ENCODE measurements at places on chromosomes 13 and 19.

- no peak for DNase-seq
These were observed 2.8 kb downstream of the TNNT1 start for GRCh38 chr19:55146078-55146704.

DNA sequence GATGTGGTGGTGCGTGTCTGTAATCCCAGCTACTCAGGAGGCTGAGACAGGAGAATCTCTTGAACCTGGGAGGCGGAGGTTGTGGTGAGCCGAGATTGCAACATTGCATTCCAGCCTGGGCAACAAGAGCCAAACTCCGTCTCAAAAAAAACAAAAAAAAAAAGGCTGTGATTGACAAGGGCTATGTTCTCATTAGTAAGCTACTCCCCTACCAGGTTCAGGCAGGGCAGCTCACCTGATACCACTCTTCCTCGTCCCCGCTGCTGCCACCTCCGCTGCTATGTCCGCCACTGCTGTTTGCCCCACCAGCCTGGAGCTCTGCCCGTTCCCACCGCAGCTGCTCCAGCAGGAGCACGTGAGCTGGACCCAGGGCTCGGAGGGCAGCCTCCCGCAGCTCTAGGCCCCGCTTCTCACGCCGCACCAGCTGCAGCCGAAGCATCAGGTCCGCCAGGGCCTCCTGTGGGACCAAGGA lies 9.4 kb downstream of the USHBP1 start:
- peak; percentile 70 for DNase-seq

GRCh38 chr13:32233062-32233461 lies 82.1 kb downstream of the ZAR1L start:
- DNase-seq = no peak

DNA sequence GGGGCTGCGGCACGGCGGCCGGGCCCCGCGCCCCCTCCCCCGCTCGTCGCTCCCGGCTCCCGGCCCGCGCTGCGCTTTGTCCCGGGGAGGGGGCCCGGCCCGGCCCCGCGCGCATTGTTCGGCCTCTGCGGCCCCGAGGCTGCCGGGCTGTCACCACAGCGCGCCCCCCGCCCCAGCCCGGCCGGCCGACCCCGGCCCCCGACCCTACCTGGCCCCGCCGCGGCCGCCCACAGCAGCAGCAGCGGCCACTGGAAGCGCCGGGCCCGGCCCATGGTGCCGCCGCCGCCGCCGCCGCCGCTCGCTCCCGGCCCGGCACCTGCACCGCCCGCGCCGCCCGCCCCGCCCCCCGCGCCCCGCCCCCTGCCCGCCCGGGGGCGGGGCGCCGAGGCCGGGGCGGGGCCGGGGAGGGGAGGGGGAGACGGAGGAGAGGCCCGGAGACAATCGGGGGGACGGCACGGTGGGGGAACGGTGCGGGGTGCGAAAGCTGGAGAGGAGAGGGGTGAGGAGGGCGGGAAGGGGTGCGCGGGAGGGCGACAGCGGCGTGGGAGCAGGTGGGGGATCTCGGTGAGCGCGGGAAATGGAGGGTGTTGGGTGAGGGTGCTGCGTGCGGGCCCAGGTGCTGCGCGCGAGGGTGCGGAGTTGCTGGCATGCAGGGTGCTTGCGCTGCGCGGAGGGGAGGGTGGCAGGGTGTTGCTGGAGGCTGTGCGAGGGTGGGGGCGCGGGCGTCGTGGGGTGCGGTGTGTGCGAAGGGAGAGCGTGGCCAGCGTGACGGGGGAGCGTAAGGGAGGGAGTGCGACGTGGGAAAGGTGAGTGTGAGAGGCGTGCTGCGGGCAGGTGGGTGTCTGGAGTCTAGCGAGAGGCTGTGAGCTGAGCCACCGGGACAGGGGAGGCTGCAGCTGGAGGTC lies at the start of gene CADM4:
CADM4 (minus strand) TSS at position 332 of the 905 bp plus-strand sequence; CDS start at position 272, 60 bp downstream.
- DNase-seq = no peak

DNA sequence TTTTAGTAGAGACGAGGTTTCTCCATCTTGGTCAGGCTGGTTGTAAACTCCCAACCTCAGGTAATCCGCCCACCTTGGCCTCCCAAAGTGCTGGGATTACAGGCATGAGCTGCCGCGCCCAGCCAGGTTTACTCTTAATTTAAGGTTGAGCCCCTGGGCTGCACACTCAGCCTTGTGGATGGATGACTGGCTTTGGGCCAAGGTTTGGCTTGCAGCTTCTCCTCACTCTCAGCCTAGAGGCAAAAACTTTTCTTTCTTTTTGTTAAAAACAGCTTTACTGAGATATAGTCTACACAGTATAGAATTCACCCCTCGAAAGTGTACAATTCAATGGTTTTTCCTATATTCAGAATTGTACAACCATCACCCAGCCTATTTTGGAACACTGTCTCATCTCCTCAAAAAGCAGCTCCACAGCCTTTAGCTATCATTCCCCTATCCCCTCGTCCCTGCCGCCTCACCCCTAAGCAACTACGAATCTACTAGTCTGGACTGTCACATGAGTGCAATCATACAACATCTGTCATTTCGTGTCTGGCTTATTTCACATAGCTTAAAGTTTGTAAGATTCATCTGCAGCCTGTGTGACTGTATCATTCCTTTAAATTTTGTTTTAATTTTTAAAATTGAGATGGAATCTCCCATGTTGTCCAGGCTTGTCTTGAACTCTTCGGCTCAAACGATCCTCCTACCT lies 14.5 kb upstream of the TSPAN16 start:
- DNase-seq = no peak

DNA sequence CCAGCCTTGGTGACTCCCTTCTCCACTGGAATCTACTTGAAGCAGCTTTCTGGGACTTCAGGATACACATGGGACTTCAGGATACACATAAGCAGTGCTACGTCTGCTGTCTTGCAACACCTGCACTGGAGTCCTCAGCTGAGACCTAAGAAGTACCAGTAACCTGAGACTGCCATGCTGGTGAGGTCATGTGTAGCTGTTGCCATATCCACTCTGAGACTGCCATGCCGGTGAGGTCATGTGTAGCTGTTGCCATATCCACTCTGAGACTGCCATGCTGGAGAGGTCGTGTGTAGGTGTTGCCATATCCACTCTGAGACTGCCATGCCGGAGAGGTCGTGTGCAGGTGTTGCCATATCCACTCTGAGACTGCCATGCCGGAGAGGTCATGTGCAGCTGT lies 937.9 kb downstream of the EFNB2 start:
- no peak for DNase-seq

- DNase-seq = no peak
These were observed 53.2 kb upstream of the EEF1AKMT1 start for GRCh38 chr13:20826843-20827560.

- DNase-seq = no peak
These were observed 54.0 kb upstream of the ATP12A start for GRCh38 chr13:24625870-24626849.

DNA sequence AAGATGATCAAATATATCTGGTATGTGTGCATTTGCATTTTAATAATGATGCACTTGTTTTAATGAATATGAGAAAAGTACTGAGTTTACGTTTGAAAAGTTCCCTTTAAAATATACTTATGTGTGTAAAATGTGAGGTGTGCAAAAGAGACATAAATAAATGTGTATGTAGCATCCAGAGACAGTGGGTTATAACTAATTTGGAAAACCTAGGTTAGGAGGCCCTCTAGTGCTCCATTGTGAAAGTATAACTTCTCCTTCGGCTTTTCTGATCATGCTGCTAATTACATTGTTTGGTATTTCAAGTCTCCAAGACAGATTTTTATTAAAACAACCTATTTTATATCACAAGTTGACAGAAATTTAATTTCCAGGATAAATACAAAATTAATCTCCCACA lies 30.1 kb downstream of the SCEL start:
- DNase-seq = peak; percentile 15

- DNase-seq = peak; percentile 69
These were observed at the start of gene KLF2 for GRCh38 chr19:16324384-16325160. Gene KLF2, plus strand, starts transcription at chr19:16324826. Its CDS starts 98 bp downstream, at chr19:16324924.

DNA sequence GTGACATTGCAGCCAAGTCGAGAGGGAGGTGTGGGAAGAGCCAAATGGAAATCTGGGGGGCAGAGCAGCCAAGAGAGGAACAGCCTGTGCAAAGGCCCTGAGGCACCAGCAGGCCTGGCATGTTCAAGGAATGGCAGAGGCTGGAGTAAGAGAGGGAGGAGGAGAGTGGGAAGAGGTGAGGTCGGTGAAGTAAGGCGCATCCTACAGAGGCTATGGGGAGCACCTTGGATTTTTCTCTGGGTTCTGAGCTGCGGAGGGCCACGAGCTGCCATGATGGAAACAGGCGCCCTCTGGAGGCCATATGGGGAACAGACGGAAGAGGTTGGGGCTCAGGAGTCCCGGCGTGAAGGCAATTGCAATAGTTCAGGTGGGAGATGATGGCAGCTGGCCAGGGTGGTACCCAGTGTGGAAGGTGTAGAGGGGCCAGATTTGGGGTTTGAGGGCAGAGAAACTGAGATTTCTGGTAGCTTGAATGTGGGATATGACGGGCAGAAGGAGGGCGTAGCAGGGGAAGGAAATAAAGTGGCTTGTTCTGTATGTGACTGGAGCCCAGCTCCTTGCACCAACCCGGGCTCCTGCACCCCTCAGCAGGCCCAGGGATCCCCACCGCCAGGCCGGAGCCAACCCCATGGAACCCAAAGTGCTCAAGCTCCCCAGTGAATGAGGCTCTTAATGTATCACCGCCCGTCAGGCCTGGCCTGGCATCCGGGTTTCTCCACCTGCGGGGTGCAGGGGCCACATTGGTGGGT lies 20.5 kb upstream of the STRN4 start:
- DNase-seq = no peak

DNA sequence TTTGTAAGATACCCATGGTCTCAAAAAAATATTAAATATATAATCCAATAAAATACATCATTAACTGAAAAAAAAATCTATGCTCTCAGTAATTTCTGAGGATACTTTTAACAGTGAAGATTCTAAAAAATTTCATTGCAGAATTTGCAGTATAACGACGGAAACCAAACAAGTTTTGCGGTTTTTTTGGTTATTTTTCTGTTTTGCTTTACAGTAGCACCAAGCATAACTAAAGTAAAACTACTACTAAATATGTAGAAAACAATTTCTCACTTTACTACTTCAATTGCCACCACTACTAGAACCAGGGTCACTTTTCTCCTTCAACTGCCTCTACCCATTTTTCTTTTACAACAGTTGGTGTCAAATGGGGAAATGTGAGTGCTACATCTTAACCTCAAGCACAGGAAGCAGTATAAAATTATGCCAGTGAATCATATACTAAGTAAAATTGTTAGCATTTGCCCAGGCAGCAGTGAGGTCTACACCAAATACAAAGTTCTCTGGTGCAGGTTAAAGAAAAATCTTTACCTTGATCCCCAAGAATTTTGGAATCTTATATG lies 24.1 kb downstream of the MICU2 start:
- DNase-seq = no peak

- DNase-seq = peak; percentile 44
These were observed 6.7 kb upstream of the JUND start for GRCh38 chr19:18287836-18288772.

DNA sequence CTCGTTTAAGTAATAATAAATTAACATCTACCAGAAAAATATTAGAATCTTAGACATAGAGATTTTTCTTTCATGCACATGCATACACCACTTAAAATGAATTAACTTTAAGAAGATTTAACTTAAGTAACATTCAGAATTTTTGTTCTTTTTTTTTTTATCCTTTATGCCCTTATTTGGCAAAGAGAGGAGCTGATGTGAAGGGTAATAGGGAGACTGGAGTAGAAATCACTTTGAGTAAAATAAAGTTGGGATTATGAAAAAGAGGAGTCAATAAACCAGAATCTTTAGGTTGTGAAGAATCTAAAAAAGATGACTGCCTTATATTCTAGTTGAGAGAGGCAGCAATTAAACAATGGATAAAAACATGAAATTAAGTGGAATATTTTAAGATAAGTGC lies 18.8 kb upstream of the MIR17HG start:
- DNase-seq = no peak

GRCh38 chr19:17074634-17075034 lies 618 bp downstream of the HAUS8 start:
- DNase-seq = no peak

DNA sequence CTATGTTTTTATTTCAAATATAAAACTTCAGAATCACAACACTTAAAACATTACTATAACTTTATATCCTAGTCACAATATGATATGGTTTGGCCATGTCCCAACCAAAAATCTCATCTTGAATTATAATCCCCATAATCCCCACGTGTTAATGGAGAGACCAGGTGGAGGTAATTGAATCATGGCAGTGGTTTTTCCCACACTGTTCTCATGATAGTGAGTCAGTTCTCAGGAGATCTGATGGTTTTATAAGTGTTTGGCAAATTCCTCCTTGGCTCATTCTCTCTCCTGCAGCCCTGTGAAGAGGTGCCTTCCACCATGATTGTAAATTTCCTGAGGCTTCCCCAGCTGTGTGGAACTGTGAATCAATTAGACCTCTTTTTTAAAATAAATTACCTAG lies 307.6 kb downstream of the SPRY2 start:
- peak; percentile 19 for DNase-seq

GRCh38 chr19:23183251-23183650 lies 66.4 kb downstream of the ZNF730 start:
- DNase-seq = no peak

DNA sequence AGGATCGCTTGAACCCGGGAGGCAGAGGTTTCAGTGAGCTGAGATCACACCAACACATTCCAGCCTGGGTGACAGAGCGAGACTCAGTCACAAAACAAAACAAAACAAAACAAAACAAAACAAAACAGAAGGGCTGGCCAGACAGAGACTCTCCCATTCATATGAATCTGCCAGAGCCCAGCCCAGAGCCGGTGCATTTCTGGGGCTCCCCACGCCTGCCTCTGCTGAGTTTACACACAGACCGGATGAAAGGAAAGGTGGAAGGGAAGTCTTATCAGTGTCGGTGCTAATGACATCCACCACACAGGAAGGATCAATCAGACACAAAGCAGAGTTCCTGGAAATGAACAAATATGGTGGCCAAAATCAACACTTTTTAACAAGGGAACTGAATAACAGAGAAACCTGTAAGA lies 6.8 kb downstream of the TRAPPC6A start:
- DNase-seq = no peak

DNA sequence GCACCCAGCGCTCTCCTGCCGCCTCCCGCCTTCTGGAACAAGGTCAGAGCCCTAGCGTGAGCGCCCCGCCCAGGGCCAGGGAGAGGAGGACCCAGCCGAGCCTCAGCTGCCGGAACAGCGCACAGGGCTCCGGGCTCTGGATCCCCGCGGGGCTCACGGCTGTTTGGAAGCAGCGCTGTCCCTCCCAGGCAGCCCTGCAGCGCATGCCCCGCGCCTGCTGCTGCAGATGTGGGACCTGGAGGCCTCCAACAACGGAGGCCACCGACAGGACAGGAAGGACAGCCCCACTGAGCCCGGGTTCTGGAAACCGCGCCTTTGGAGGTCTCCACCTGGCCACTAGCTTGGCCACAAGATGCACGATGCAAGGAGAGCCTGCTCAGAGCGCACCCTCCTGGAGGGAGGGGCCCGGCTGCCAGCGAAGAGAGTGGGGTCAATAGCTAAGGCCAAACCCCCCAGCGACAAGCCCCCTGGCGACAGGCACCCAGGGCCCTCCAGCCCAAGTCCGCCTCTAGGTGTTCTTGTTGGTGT lies 12.6 kb downstream of the ZSCAN18 start:
- DNase-seq = no peak

- no peak for DNase-seq
These were observed 6.0 kb downstream of the ZNF614 start for GRCh38 chr19:52022193-52022592.
